ENCODE measurements at places on chromosomes 5 and 9. TPM values are rescaled to one million over a fixed set of nuclear protein-coding genes. Genes with fewer than 3 reads are reported as not detected.

Gene LRRC19
- not detected for total RNA-seq

Gene PCDHB13
- total RNA-seq, result 2.1 TPM

Gene UGT3A2
- 1.3 TPM for total RNA-seq

Gene CAMK4
- 28.1 TPM for total RNA-seq

Gene RNF44
- 9.5 TPM for total RNA-seq

Gene CCNO
- 7.1 TPM for total RNA-seq

- DNase-seq, result no peak
Observed at GRCh38 chr9:95923794-95924193, 48.3 kb downstream of the ERCC6L2 start.

DNA sequence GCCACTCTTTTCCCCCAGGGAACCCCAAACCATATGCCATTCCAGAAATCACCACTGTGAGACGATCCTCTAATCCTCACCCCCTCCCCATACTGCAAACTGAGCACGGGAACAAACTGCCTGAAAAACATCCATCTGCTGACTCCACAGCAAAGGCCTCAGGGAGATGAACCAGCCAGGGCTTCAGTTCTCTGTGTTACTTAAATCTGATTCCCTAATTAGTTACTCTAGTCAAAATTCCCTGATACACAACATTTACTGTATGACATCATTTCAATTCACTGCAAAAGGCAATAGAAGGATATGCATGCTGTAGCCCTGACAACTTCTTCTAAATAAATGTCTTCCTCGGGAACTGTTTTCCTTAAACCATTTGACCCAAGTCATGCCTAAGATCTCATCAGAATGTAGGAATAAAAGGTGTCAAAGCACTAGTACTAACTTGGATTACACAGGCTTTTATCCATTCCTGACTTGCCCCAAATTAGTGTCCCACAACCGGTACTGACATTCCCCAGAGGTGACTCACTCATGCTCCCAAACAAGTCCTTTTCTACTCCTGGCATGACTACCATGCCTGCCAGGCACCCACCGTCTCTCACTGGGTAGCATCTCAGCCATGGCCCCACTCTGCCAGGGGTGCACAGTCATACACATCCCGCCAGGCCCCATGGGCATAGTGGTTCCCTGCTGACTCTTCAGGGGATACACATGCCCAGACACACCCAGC lies 35.0 kb downstream of the MTX3 start:
- peak; percentile 87 for DNase-seq

DNA sequence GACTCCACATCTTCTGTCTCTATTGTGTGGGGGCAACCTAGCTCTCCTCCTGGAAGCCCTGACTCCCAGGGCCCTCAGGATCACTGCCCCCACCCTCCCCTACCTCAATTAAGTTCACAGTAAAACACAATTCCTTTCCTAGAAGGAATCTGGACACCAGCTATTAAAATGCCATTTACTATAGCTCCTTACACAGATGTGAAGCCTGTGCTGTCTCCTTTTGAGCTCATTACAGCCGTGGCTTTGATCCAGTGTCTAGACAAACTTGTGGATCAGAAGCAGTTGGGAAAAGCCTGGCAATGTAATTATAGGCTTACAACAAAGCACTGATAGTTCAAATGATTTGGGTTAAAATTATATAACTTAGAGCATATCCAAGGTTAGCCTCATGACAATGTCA lies 107.0 kb upstream of the SMIM23 start:
- no peak for DNase-seq

GRCh38 chr5:157918811-157919742 lies 60.1 kb upstream of the CLINT1 start:
- DNase-seq, result no peak

DNA sequence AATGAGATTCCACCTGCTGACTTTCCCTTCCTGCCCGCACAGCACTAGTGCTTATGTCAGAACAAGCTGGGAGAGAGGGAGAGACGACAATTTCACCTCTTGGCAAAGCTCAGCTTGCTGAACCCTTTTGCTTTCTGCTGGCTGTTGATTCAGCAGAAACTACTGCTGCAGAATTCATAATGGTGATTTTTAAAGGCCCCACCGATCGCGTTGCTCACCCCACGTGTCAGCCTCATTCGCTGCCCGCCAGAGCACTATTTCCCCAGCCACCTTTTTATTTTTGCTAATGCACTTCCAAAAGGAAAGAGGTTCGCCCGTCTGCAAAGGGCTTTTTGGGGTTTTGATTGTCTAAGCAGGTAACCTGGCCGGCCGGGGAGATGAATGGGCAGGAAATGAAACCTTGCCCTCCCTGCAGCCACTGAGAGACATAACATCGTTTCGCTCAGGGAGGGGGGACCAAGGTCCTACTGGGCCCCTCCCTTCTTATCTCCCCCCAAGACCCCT lies 1.3 kb downstream of the PPP2R2B start:
- peak; percentile 11 for DNase-seq

GRCh38 chr5:181163487-181164075 lies 16.2 kb downstream of the OR2V2 start:
- no peak for DNase-seq

DNA sequence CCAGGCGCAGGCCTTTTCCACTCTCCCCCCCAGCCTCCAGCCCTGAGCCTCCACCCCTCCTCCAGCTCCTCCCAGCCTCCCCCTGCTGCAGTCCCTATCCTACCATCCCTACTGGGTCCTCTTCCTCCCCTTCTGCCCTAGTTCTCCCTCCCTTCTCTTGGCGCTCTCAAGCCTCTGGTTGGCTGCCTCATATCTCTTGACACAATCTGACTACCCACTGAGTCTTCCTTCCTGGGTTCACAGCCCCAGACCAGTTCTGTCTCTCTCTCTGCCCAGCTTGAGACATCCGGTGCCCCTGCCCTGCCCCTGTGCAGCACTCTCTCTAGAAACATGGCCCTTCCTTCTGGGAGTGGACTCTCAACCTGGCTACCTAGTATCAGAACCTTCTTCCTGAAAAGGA lies 76.2 kb downstream of the TSPAN17 start:
- no peak for DNase-seq

GRCh38 chr9:92385001-92385400 lies 19.4 kb downstream of the OGN start:
- DNase-seq, result no peak

DNA sequence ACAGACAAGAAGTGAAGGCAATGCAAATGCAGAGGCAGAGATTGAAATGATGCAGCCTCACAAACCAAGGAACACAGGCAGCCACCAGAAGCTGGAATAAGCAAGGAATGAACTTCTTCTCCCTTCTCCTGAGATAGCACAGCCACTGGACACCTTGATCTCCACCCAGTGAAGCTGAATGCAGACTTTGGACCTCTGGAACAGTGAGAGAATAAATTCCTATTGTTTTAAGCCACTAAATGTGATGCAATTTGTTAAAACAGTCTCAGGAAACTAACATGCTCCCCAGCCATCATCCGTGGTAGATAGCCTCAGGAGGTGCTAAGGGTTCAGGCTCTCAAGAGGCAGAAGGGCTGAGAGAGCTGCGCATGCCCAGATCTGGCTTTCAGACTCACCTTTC lies 512.2 kb upstream of the ZNF608 start:
- no peak for DNase-seq

GRCh38 chr5:154002511-154003020 lies 36.1 kb downstream of the FAM114A2 start:
- no peak for DNase-seq

- DNase-seq, result no peak
Observed at GRCh38 chr5:83321483-83322055, 150.0 kb upstream of the VCAN start.

GRCh38 chr5:79806741-79807140 lies 117.1 kb downstream of the CMYA5 start:
- no peak for DNase-seq

DNA sequence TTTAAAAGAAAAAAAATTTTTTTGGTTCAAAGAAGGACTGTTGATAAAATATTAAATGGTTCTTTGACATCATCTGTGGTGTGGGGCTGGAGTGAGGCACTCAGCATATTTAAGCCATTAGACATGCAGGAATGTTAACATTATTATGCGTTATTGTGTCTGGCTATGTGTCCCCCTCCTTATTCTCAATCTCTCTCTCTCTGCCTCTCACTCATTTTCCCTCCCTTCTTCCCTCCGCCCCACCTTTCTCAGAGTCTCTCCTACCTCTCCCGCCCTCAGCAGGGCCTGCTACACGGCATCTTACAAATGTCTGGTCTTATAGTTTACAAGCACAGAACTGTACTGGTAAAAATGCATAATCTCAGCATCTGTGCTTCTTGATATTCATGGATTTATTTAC lies 287.8 kb upstream of the TMEM161B start:
- peak; percentile 6 for DNase-seq

GRCh38 chr5:138649775-138650174 lies 74.6 kb upstream of the HSPA9 start:
- no peak for DNase-seq

GRCh38 chr5:139369181-139369580 lies 13.9 kb downstream of the SLC23A1 start:
- no peak for DNase-seq

- peak; percentile 80 for DNase-seq
Observed at GRCh38 chr5:150544611-150545219, 36.8 kb downstream of the NDST1 start.

Data from Daoy (cell line).